ENCODE measurements at places on chromosomes 5 and 9. TPM values are rescaled to one million over a fixed set of nuclear protein-coding genes. Genes with fewer than 3 reads are reported as not detected.

C9orf153 gene
- 0.14 TPM for total RNA-seq

SARDH gene
- total RNA-seq = 0.37 TPM

GRCh38 chr9:88578121-88579049, 43.4 kb downstream of the NXNL2 start:
- peak; percentile 84 for DNase-seq

GRCh38 chr5:110594866-110595265, 131.6 kb downstream of the TMEM232 start:
- DNase-seq = no peak

PCDHA4 gene
- total RNA-seq = 0.23 TPM

DNA sequence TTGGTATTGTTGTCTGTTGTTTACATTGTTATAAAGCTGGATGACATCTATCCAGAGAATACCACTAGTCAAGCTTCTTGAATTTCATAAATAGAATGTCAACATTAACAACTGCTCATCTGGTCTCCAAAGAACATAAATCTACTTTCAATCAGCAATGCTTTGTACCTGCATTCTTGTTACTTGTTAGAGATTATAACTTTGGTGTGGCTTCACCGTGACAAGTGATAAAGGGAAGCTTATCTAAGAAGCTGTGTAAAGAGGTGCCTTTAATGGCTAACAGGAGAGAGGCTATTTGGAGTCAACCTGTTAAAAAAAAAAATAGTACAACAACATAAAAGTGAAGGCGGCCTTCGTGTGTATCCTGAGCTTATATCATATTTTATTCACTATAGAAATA, 41.8 kb downstream of the MUSK start:
- DNase-seq = no peak

DNA sequence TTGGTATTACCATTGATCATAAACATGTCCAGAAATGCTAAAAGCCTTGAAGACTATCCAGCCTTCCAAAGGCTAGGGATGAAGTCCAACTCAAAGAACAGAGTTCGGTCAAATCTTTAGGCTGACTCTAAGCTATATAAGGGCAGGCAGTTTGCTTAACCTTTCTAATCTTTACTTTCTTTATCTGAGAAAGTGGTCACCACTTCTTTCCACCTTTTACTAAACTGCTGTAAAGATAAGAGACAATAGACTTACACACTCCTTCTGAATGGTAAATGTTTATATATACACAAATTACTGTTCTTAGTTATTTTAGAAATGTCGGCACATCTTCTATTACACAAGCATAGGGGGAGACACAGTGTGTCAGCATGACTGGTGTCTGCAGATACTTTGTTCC, 100.4 kb downstream of the NREP start:
- DNase-seq = no peak

- peak; percentile 18 for DNase-seq
Observed at GRCh38 chr5:111685969-111686368, 71.0 kb downstream of the NREP start.

- DNase-seq = peak; percentile 86
Observed at GRCh38 chr9:21873540-21874221, 71.2 kb downstream of the MTAP start.

DNA sequence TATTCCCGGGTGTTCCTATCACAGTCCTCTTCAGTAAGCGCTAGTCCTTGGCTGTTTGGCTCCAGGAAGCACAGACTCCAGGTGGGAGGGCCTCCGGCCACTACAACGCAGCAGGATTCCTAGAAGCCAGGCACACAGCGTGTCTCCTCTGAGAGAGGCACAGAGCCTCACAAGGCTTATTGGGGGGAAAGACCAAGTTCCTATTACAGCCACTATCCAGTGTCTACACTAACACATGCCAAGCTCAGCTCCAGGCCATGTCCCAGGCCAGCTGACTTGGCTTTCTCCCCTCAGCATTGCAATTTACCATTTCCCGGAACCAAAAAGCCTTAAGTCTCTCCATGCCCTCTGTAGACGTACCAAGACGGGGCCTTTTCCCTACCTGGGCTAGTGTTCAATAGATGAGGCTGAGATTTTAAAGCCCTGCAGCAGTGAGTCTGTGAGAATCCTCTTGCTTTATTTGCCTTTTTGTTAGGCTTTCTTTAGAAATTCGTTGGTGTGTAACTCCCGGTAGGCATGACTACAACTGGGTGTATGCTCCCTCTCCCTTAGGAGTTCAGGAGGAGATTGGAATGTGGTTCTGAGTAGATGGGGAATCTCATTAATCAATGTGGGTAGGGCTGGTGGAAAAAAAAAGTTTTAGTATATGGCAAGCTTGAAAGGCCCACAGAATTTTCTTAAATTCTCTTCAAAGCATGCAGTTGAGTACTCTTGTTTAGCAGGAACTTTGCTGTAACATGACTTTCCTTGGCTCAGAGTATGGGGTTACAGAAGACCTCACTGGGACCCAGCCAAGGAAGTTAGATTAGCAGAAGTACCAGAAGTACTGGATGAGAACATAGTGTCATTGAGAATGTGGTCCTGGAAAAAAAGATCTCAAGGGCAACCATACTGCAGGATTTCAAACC, 84.3 kb upstream of the SLC1A3 start:
- no peak for DNase-seq

CENPP gene
- total RNA-seq = 2.9 TPM

DNA sequence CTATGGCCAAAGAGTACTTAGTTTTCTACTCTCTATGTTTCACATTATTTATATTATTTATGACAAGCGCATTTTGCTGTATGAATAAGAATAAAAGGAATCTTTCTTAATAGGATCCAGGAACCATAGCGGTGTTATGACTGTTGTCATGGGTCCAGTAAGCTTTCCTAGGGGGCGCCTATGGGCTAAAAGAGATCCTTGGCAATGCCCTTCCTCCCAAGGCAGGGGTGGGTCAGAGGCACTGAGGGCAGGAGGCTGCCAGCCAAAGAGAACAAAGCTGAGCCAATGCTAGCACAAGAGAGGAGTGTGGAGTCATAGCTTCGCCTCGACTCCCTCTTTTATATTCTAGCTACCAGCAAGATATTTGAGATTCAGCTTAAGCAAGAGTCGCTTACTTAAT, 98.4 kb upstream of the GNAQ start:
- DNase-seq = peak; percentile 21

- DNase-seq = peak; percentile 88
Observed at GRCh38 chr9:113589890-113590289, 126.4 kb downstream of the RGS3 start.

CEL gene
- 0.17 TPM for total RNA-seq

OR2V2 gene
- total RNA-seq = not detected

ST8SIA4 gene
- 3.1 TPM for total RNA-seq

PCDHB4 gene
- total RNA-seq = 0.17 TPM

- no peak for DNase-seq
Observed at GRCh38 chr5:167557359-167557758, 734.1 kb upstream of the WWC1 start.

DNA sequence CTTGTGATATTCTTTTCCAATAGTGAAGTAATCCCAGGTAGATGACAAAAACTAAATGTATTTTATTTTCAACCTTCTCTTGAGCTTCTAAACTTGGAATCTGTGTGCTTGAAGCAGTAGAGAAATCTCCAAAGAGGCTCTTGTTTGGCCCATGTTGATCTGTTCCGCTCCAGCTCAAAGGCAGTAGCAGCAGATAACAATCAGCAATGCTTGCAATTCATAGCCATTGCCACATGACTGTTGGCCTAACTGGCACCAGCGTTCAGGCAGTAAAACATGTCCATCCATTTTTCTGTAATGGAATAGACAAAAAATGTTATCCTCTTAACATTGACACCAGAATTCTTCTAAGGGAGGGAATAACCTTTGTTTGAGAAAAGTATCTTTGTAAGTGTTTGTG, 270.7 kb upstream of the MSX2 start:
- DNase-seq = no peak

ARID3C gene
- 0.51 TPM for total RNA-seq

- peak; percentile 89 for DNase-seq
Observed at GRCh38 chr9:125558453-125559092, 148.4 kb downstream of the MAPKAP1 start.

GFI1B gene
- total RNA-seq = not detected

TUSC1 gene
- total RNA-seq = 9.4 TPM

TNFSF8 gene
- not detected for total RNA-seq

DNA sequence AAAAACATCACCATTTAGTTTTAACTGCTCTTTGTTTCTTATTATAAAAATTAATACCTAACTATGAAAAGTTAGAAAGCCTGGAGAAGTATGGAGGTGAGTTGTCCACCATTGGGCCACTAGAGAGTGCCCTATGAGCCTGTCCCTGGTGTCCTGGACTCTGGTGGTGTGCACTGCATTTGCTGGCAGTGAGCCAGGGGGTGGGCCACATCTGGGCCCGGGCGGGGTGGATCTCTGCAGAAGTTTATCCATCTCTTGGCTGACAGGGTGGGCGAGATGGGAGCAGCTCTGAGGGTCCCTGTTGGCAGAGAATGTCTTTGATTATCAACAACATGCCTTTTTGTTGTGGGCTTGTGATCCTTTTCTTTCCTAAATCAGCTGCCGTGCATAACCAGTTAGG, 8.2 kb downstream of the TENT4A start:
- no peak for DNase-seq

GRCh38 chr9:130707225-130707976, 13.8 kb downstream of the EXOSC2 start:
- peak; percentile 84 for DNase-seq

DNA sequence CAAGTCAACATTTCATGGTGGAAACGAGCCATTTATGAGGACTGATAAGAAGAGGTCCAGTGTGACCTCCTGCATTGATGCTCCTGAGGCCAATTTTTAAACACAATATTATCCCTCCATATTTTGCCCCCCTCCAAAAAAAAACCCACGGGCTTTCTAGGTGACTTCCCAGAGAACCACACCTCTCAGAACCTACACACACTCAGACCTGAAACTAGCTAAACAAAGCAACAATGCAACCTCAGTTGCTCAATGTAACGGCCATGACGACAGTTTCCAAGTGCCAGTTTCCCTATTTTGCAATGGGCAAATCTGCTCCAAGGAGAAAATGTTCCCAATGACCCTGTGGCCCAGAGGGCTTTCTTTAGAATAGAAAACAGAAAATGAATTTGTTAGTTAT, 3.5 kb downstream of the NRG2 start:
- no peak for DNase-seq

- peak; percentile 88 for DNase-seq
Observed at GRCh38 chr5:107570805-107571531, 99.8 kb downstream of the EFNA5 start.

OR1Q1 gene
- not detected for total RNA-seq

ANKRD31 gene
- 0.05 TPM for total RNA-seq

DNA sequence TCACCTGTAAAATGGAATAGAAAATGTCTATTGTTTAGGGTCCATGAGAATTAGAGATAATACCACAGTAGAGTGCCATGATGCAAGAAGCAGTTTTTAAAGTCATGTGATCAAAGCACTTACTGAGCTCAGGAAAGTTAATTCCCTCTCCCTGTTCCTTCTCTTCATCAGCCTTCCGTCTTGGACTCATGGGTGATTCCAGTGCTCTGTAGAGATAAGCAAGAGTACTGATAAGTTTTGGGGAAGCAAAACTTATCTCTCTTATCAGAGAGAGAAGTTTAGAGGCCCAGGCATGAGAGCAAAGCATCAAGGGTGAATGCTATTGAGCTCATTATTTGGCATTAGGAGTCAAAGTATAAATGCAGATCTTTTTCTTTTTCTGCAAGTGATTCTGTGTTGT, 410.1 kb downstream of the AGTPBP1 start:
- no peak for DNase-seq

- peak; percentile 95 for DNase-seq
Observed at GRCh38 chr9:34437006-34437925, 21.1 kb downstream of the FAM219A start.

DNA sequence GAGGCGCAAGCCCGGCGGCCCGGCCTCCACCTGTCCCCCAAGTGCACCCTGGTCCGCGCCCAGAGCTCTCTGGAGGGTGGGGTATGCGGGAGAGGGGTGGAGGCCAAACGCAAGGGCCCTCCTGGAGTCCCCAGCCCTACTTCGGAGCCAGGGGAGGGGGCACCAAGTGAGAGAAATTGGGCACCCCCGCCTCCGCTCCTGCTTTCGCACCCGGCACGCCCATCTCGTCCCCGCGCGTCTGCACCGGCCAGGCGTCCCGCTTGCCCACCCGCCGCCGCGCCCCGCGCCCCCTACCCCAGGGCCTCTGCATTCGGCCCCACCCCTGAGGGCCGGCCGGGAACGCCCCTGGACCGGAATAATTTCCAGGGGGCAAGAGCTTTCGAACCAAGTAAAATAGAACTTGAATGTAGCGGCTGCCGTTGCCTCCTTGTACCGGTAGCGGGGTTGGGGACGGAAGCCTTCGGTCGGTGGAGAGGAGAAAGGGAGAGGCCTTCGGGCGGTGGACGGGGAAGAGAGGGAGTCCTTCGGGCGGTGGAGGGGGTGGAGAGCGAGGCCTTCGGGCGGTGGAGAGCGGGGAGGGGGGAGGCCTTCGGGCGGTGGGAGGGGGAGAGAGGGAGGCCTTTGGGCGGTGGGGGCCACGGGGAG, 694 bp upstream of the PHPT1 start:
- DNase-seq = no peak

DNA sequence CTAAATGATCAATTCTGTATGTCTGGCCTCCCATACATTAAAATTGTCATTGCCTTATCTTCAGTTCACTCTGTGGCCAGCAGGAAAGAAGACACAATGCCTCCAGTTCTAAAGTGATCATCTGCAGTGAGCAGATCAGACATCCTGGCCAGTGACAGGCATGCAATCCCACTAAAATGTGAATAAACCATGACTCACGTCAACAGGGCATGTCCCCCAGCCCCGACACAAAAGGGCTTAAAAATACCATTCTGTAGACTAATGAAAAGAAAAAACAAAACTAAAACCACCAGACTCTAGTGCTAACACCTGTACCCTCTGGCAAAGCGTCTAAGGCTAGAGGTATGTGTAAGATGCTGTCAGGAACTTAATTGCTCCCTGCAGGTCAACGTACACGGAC, 38.5 kb downstream of the DDX31 start:
- no peak for DNase-seq

All from dermis blood vessel endothelial cell (primary cell).